ENCODE measurements at places on chromosomes 2 and 18.

DNA sequence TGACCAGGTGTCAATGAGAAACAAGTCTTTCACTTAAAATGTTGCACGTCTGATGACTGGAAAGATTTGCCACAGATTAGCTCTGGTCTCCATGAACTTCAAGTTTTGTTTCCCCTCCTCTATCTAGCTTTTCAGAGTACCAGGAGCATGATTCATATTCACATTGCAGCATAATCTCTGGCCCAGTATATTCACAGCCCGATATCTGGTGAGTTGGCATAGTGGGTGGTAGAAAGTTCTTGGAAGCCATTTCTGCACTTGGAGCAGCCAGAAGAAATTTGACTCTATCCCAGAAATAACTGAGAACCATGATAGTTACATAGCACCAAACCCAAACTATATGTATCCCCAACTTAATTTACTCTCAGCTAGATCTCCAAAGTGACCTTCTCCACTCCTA, 503.9 kb downstream of the PID1 start:
- no peak for DNase-seq

GRCh38 chr2:196076778-196077568, 8.3 kb upstream of the DNAH7 start:
- DNase-seq = no peak

GRCh38 chr18:45619062-45619825, 4.0 kb downstream of the SLC14A2 start:
- DNase-seq = no peak

DNA sequence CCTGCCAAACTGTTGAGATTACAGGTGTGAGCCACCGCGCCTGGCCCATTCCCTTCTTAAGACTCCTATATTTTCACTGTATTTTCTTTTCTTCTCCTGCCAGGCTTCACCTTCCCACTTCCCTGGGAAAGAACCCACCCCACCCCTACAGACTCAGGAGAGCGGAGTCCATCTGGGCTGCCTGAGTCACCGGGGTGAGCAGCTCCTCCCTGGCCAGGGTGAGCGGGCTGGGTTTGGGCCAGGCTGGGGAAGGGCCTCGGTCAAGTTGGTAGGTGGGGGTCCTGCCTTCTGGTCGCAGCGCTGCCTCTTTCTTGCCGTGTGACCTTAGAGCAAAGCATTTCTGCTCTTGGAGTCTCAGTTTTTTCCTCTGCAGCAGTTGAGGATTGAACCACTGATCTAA, 2.1 kb upstream of the GAREM2 start:
- no peak for DNase-seq

- DNase-seq = no peak
Measured at GRCh38 chr2:67164771-67165522, 232.2 kb upstream of the ETAA1 start.

DNA sequence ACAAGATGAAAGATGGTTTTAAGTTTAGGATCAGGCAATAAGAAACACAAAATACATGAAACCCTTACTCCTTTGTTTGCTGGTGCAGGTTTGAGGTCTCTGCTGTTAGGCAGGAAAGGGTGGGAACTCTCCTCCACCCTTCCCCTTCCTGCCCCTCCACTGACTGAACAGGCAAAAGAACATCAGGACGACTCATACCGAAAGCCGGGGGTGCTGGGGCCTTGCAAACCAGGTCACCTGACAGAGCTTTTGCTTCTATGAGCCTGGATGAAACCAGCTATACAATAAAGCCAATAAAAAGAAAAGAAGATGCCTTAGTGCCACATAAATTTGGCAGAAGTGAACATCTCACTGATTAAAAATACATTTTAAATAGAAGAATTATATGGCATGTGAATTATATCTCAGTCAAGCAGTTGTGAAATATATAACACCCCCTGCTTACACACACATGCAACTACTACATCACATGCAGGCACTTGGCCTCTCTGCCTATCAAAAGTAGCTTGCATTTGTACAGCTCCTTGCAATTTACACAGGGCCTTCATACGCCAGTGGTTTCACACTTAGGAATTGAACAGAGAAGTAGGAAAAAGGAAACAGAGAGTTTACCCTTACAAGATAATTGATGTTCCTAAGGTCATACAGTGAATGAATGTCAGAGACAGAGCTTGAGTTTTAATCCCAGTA, 215.1 kb upstream of the TRIB2 start:
- DNase-seq = peak; percentile 44

DNA sequence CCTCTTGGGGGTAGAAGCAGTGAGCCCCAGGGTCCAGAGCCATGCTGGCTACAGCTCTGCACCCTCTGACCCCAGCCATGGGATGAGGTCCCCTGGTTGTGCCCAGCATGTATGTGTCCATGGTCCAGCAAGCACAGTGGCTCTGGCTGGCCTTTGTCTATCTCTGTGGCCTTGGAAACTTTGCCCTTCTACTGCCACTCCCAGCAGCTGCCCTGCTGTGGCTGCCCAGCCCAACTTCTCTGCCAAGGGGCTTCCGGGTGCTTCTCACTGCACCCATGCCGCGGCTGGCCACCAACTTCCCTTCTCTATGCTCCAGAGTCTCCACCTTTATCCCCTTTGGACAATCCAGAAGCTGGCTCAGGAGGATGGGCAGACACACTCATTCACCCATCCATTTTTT, 18.8 kb downstream of the TMEM185B start:
- no peak for DNase-seq

DNA sequence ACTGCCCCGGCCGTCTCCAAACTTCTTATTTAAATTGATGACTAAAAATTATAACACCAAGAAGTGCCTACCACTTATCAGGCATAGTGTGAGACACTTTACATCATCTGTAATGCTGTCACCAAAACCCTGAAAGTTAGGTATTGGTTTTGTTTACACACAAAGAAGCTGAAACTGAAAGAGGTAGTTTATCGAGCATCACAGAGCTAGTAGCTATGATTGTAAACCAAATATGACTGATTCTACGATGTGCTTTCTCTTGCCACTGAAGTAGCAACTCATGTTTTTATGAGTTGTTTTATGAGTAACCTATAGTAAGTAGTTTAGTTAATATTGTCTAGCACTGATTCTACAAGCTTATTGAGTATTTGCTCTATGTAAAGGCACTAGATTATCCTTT, 31.5 kb downstream of the DYNC1I2 start:
- no peak for DNase-seq

DNA sequence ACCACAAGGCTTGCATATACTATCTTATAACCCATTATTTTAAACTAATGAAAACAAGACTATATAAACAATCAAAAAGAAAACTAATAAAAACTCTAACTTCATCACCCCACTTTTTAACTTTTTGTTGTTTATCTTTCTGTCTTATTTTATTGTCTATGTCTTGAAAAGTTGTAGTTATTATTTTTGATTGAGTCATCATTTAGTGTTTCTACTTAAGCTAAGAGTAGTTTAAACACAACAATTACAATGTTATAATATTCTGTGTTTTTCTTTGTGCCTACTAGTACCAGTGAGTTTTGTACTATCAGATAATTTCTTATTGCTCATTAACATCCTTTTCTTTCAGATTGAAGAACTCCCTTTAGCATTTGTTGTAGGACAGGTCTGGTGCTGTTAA, 318.7 kb upstream of the ATP5MC3 start:
- DNase-seq = no peak

DNA sequence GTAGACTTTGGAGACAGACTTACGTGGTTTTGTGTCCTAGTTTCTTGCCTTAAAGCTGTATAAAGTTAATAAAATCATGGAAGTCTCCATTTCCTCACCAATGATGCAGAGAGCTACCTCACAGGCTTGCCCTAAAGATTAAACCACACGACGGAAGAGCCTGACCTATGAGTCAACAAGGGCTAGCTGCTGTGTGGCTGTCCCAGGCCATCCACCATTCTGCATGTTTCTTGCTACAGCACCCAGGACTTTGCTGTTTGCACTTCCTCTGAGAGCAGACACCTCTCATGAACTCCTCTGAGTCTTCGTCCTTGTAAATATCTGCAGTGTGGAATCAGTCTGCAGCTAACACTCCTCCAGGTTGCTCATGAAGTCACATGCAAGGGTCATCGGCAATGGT, 160.0 kb upstream of the TRIB2 start:
- no peak for DNase-seq

DNA sequence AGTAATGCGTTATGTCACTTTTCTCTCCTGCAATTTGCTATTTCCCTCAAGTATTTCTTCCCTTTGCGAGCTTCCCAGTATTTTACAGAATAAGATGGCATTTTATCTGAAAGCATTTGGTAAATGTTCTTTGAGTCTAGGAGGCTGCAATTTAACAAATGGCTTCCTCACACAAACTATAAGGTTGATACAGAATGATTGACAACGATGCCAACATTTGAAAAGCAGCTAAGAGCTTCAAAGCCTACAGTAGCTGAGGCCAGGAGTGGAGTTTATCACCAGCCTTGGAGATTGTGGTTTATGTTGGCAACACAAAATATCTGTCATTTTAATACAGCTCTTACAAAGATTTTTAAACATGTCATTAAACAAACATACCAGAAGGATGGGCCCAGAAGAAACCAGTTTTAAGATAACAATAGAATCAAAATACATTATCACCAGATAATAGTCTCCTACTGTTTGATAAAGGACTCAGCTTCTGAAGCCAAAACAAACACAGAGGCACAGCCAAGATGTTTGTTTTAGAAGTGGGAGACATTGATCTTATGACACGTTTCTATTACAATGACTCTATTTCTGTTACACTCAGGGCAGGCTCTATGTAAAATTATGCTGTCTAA, 711.4 kb upstream of the ACVR2A start:
- no peak for DNase-seq

DNA sequence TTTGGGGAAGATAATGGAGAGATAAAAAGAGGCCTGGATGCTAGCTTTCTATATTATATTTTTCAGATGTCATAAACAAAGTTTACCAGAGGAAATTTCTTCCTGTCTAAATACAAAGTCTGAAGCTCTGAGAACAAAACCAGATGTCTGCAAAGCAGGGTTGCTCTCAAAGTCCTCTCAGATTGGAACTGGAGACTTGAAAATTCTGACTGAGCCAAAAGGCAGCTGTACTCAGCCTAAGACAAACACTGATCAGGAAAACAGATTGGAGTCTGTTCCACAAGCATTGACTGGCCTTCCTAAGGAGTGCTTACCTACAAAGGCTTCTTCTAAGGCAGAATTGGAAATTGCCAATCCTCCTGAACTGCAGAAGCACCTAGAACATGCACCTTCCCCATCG, 25.1 kb downstream of the KDM3A start:
- no peak for DNase-seq

DNA sequence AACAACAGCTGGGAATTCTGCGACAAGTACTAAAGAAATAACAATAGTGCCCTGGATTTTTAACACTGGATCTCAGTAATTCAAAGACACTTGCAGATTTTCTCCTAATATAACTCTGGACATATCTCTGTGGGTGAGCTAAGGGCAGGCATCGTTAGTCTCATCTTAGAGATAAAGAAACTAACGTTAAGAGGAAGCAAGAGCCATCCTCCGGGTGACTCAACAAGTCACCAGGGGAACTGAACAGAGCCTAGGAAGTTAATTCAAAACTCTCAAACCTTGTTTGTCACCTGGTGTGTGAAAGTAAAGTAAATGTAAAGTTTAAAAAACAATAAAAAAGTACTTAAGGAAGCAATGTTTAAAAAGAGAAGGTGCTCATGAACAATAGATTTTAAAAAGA, 41.6 kb upstream of the NRP2 start:
- no peak for DNase-seq

GRCh38 chr2:234218266-234219045, 168.0 kb downstream of the SPP2 start:
- no peak for DNase-seq

DNA sequence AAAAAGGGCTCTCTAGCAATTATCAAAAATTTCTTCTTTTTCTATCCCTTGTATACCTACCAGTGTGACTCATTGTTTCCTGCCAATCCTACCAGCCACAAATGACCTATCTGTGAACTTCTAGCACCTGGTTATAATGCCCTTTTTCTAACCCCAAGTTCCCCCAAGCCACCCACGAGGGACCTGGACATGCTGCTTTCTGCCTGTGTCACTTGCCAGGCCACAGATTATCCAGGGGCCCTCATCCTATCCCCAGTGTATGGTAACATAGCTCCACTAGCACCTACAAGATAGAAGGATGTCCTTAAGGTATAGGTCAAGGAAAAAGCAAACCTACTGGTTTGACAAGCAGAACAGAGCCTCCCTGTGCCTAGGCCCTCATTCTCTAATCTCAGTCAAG, 26.8 kb downstream of the AAK1 start:
- DNase-seq = no peak

DNA sequence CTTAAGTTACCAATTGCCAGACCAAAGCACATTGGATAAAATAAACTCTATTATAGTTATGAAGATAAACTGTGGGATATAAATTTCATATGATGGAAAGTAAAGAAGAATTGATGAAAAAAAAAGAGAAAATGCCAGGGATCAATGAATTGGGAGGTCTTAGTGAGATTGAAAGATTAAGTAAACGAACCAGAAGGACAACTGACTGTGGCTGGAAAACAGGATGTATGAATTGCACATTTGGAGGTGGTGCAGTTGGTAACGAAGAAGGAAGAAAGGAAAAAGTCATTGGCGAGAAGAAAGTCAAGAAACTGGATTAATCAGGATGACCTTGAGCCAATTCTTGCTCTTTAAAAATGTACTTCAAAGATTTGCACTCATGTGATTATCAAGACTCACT, 166.7 kb downstream of the NCK2 start:
- DNase-seq = no peak

DNA sequence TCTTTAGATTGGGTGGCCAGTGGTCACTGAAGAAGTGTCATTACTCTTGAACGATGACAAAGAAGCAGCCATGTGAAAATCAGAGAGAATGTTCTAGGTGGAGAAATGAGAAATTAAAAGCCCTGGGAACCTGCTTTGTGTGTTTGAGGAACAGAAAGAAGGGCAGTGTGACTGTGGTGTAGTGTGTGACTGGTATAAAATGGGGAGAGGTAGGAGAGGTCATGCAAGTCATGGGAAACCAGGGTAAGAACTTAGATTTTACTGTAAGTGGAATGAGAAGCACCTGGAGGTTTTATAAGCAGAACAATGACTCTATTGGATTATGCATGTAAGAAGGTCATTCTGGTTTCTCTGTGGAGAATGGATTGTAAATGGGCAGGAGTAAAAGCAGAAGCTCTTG, 12.2 kb downstream of the ICOS start:
- no peak for DNase-seq

DNA sequence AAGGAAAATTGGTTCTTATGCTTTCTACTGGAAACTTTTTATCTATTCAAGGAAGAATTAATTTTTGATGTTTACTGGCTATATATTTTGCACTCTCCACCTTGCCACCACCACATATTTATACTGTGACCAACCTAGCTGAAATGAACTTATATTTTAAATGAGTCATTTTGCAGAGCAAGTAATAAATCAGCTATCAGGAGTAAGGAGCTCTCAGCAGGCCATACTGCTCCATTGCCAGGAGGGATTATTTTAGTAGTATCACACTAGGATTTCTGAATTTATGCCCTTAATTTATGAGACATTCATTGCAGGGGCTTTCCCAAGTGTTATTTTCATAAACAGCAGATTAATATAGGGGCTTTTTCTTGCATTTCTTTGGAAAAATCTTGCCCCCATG, 125.8 kb upstream of the CYP1B1 start:
- DNase-seq = no peak

GRCh38 chr18:77205769-77206168, 43.9 kb upstream of the GALR1 start:
- DNase-seq = no peak

All from stimulated activated CD8-positive, alpha-beta memory T cell treated with anti-CD3 and anti-CD28 coated beads, Interleukin-12 subunit alpha, Interleukin-12 subunit beta, amount 100 ng/mL, for 4 hours (primary cell).